ENCODE measurements at places on chromosomes 11 and 22.

DNA sequence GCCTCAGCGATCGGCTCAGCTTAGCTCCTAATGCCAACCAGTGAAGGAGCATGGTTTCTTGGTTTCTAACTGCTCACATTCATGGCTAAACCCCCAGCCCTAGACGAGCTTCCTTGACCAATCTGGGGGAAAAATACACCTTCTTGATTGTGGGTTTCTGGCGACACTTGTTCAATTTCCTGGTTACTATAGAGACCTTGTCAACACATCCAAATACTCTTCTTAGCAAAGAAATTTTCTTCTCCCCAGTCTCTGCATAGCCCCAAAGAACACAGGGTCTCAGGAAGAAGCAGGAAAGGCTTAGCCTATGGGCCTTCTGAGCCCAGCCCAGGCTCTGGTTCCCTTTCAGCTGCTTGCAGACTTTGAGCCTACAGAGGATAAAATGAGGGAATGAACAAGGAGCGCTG lies 88.5 kb upstream of the SYT13 start:
- no peak for DNase-seq

DNA sequence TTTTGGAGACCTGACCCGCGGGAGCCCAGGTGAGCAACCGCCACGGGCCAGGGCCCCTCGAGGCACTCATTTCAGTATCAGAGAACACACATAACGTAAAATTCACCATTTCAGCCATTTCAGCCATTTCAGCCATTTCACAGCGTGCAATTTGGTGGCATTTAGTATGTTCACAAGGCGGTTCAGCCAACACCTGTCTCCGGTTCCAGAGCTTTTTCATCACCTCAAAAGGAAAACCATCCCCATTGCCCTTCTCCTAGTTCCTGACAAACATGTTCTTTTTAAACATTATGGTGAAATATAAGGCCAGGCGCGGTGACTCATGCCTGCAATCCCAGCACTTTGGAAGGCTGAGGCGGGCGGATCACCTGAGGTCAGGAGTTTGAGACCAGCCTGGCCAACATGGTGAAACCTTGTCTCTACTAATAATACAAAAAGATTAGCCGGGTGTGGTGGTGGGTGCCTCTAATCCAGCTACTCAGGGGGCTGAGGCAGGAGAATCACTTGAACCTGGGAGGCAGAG lies 119.3 kb downstream of the KCNQ1 start:
- DNase-seq, result no peak

DNA sequence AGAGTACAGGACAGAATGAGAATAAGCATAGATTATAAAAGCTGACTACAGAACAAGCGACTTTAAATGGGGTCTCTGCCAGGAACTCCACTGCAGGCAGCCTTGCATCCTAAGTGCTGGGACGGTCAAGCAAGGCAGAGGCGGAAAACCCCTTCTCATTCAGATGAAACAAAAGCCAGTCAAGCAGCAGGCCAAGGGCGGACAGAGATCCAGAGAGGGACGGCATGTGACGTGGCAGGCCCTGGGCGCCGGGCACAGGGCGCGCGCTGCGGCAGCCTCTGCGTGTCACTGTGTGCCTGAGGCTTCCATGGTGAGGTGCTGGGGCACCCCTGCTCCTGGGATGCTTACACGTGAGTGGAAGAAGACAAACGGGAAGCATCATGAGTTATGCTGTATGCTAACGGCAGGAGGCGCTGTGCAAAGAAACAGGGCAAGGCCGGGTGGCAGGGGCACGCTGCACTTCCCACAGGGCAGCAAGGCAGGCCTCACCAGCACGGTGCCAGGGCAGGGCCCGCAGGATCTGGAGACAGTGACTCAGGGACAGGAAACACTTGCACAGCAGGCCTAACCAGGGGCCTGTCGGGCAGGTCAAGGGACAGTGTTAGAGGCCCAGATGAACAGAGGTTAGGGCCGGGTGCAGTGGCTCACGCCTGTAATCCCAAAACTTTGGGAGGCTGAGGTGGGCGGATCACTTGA lies 6.2 kb downstream of the TOLLIP start:
- peak; percentile 38 for DNase-seq

DNA sequence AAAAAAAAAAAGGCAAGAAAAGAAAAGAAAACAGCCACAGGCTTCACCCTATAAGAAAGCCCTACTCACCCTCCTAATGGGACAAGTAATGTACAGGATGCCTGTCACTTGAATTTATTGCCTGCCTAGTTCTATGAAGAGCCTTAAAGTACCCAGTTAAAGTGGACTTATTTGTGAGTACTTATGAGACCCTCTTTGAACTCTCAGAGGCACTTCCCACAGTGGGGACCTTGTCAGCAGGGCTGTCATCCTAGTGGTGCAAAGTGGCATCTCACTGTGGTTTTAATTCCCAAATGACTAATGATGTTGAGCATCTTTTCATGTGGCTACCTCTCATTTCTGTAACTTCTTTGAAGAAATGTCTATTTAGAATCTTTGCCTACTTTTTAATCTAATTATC lies 41.8 kb upstream of the BARX2 start:
- no peak for DNase-seq

DNA sequence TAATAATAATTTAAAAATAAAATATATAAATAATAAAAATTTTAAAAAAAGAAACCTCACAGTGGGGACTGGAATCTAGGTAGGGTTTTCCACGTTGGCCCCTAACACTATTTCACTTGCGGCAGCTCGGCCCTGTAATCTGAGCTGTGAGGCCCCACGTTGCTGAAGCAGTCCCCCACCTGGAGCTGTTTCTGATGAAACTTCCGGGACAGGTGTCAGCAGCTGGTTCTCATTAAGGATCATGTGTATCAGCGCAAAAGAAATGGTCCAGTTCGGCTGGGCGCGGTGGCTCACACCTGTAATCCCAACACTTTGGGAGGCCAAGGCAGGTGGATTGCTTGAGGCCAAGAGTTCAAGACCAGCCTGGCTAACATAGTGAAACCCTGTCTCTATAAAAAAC lies 17.3 kb downstream of the RHOD start:
- no peak for DNase-seq

GRCh38 chr11:110096496-110096895 lies 3.3 kb downstream of the ZC3H12C start:
- DNase-seq, result no peak

GRCh38 chr11:8047382-8047781 lies 33.6 kb upstream of the TUB start:
- DNase-seq, result no peak

GRCh38 chr11:112265659-112266409 lies 5.2 kb upstream of the PLET1 start:
- DNase-seq, result no peak

GRCh38 chr11:75445315-75445953 lies 12.4 kb upstream of the KLHL35 start:
- DNase-seq, result no peak

DNA sequence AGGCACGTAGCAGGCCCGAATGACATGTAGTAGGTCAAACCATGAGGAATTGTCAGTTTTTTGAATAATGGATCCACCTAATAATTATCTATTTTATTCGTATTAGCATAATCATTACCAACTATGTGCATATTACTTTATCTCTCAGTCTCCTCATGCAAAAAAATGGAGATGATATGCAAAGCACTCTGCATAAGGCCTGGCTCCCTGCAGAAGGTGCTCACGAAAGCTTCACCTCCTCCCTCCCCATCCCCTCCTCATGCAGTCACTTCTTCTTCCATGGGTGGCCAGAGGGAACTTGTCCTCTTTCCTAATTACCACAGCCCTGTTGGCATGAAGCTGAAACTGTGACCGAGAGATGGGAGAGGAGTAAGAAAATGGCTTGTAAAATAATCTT lies 20.8 kb upstream of the TSKU start:
- DNase-seq, result no peak

DNA sequence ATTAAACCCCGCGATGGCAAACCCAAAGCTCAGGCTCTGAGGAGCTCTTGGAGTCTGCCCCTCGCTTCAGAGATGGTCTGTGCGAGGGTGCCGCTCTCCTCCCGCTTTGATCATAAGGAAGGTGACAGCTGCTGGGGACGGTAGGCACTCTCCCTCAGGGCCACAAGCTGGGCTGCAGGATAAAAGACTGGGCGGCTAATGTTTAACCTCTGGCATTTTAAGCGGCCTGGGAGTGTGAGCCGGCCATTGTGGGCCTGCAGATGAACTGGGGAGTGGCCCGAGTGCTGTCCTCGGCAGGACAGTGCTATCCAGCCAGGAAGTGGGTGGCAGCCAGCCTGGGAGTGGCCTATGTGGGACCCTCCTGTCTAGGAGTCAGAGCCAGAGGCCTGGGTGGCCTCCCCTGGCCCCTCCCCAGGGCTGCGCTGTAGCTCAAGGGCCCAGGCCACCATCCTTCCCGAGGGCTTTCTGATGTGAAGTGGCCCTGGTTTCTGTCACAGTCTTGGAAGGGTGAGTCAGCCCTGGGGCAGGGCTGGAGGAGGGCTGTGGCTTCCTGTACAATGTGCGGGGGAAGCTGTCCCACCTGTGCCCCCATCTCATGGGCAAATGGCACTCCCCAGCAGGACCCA lies 58.7 kb upstream of the PRODH start:
- DNase-seq, result no peak

DNA sequence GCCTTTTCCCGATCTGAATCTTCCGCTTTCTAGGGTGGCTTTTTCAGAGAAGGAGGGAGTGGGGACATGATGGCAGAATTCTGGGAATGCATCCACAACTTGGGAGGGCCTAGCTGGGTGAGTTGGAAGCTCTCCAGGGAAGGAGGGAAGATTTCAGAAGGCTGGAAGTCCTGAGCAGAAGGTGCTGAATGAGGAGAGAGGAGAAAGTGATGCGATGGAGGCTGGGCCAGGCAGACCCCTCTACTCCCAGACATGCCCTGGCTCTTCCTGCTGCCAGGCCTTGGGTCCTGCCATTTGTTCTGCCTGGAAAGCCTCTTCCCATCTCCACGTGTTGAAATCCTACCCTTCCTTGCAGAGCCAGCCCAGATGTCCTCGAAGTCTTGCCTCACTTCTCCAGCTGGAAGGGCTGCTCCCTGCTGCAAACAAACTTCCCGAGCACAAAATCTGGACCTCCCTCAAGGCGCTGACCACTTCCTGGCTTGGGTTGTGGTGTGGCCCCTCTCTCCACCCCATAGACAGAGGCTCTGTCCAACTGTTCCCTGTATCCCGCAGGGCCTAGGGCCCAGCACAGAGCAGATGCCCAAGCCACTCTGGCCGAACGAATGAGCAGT lies 16.8 kb downstream of the LRRC32 start:
- no peak for DNase-seq

DNA sequence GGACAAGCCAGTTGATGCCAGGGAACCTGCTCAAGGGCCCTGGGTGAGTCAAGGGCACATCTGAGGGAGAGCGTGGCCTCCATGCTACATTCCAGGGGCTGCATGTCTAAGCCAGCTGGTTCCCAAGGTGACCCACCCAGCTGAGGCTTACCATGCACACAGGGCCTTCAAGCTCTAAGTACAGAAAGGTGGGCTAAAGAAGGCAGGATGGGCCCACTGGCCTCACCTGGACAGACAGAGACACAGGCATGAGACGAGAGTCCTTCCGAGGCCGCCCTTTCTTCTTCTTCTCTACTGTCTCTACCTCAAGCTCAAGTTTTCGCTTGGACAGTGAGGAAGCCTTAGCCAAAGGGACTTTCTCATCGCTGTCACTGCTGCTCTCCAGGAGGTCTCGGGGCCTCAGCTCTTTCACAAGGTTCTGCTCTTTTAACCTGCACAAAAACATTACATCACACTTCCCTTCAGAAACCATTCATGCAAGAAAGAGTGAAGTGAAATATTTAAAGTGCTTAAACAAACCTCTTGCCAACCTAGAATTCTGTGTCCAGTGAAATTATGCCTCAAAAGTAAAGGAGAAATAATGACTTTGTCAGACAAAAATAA lies 69.9 kb downstream of the HIRA start:
- no peak for DNase-seq

- DNase-seq, result no peak
These were observed 53.4 kb upstream of the CCND1 start for GRCh38 chr11:69587454-69588090.

- DNase-seq, result peak; percentile 37
These were observed 14.3 kb upstream of the EFCAB6 start for GRCh38 chr22:43826142-43827002.

- no peak for DNase-seq
These were observed 31.8 kb downstream of the FEZ1 start for GRCh38 chr11:125464270-125464662.

DNA sequence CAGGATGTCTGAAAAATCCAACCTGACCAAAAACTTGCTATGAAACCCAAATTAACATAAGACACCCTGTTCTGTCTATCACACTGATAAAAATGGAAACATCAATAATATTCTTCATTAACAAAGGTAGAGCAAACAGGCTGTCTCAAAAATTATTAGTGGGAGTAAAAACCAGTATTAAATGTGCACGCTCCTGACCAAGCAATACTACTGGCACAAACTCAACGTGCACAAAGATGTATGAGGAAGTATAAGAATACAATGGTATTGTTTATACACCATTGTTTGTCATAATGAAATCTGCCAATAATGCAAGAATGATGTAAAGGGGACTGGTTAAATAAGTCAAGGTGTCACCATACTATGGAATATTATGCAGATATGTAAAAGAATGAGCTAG lies 288.5 kb downstream of the MN1 start:
- no peak for DNase-seq

GRCh38 chr11:23206741-23207336 lies 346.6 kb upstream of the CCDC179 start:
- DNase-seq, result no peak

GRCh38 chr11:42661942-42662341 lies 649.9 kb upstream of the API5 start:
- no peak for DNase-seq

DNA sequence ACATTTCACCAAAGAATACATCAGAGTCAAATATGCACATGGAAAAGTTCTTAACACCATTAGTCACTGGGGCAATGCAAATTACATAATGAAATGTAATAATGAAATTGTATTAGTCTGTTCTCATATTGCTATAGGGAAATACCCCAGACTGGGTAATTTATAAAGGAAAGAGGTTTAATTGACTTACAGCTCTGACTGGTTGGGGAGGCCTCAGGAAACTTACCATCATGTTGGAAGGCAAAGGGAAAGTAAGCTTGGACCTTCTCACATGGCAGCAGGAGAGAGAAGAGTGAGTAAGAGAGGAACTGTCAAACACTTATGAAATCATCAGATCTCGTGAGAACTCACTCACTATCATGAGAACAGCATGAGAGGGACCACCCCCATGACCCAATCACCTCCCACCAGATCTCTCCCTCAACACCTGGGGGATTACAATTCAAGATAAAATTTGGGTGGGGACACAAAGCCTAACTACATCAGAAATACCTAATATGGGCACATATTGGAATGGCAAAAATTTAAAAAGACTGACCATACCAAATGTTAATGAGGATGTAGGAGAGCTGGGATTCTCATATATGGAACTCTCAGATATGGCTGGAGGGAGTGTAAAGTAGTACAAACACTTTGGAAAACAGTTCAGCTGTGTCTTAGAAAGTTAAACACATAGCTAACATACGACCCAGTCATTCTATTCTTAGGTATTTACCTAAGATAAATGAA lies 65.1 kb upstream of the CD44 start:
- no peak for DNase-seq

GRCh38 chr11:112292785-112293407 lies 32.2 kb upstream of the PLET1 start:
- DNase-seq, result no peak

- DNase-seq, result no peak
These were observed 3.8 kb upstream of the RNF141 start for GRCh38 chr11:10544491-10545465.

GRCh38 chr11:130400781-130401483 lies 27.5 kb downstream of the ADAMTS8 start:
- DNase-seq, result no peak

GRCh38 chr11:102220728-102221467 lies 96.4 kb upstream of the BIRC3 start:
- no peak for DNase-seq

GRCh38 chr11:73465023-73465675 lies 89.0 kb downstream of the RELT start:
- no peak for DNase-seq

- DNase-seq, result peak; percentile 7
These were observed 16.6 kb upstream of the MS4A6E start for GRCh38 chr11:60310407-60310998.

Measured in hippocampal formation (tissue), 2 donors.